ENCODE measurements at places on chromosomes 11 and 22.

- DNase-seq, result no peak
These were observed 1044.7 kb downstream of the BRD1 start for GRCh38 chr22:48782811-48783511.

GRCh38 chr11:17855531-17856290, 121.1 kb downstream of the KCNC1 start:
- no peak for DNase-seq

GRCh38 chr11:113449743-113450142, 25.5 kb downstream of the DRD2 start:
- no peak for DNase-seq

- no peak for DNase-seq
These were observed 267.5 kb downstream of the SBF2 start for GRCh38 chr11:10026514-10026913.

- DNase-seq, result no peak
These were observed 48.9 kb downstream of the POLD3 start for GRCh38 chr11:74641289-74641688.
